ENCODE measurements at places on chromosomes 3 and 15.

DNA sequence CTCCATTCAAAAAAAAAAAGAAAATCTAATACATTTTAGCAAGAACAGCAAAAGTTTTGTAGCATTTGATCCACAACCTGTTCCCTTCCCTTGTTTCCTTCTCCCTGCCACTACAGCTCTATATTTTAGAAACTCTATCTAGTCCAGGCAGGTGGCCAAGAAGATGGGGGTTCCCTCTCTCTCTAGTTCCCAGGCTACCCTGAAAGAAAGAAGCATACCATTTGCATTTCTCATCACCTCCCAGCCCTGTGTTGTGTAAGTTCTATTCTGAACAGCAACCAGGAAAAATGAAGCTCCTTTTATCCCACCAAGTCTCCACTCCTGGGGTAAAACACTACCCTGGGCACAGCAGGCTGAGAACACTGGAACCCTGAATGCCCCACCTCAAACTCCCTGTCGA lies 100.0 kb downstream of the PCCB start:
- no peak for DNase-seq

DNA sequence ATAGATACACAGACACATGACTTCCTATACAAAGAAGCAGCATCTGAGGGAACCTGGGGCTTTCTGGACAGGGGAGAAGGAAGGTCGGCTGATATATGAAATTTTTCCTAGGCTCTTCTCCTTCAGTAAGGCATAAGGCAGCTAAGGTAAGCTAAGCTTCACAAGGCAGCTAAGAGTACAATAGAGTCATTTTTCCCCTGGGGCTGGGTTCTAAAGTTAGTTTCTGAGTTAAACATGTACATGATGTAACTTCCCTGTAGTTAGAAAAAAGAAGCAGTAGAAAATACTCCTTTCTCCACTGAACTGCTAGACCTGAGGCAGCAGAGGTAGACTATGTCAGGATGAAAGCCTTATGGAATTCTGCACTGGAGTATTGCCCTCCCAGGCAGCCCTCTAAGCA lies 109.6 kb downstream of the PLD1 start:
- DNase-seq = no peak

- no peak for DNase-seq
These were observed 77.4 kb downstream of the RBPMS2 start for GRCh38 chr15:64697911-64698369.

- no peak for DNase-seq
These were observed 12.9 kb downstream of the OR5AC2 start for GRCh38 chr3:98099848-98100247.

DNA sequence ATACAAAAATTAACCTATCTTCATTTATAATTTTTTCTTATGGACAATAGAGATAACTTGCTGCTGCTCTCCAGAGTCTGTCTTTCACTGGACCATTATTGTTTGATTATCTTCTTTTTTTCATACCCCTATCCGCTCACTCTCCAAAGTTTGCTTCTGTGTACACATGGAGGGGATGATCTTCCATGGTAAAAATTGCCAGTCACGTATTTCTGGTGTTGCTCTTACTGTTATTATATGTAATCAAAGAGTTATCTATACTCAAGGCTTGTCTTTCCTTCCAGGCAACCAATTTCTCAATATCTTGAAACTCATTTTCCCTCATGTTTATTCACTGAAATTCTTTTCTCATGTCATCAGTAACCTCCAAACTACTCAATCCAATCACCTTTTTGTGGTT lies 817.8 kb upstream of the NECTIN3 start:
- no peak for DNase-seq

DNA sequence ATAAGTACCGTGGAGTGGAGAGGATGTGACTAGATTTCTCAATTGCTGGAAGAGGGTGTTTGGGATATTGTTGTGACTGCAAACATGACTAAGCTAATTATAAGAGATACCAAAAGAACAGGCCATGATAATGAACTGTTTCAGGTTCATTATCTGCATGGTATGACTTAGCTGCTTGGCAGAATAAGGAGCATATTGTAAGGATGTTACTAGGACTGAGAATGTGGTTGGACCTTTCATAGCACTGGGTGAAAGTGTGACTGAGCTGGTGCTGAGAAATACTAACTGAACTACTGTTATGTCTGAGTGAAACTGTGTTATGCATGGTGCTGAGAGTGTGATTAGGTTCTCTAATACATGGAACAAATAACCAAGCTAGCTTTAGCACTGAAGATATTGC lies 11.0 kb downstream of the SCN10A start:
- no peak for DNase-seq

- no peak for DNase-seq
These were observed 443.3 kb downstream of the GABRG3 start for GRCh38 chr15:27414168-27414870.

DNA sequence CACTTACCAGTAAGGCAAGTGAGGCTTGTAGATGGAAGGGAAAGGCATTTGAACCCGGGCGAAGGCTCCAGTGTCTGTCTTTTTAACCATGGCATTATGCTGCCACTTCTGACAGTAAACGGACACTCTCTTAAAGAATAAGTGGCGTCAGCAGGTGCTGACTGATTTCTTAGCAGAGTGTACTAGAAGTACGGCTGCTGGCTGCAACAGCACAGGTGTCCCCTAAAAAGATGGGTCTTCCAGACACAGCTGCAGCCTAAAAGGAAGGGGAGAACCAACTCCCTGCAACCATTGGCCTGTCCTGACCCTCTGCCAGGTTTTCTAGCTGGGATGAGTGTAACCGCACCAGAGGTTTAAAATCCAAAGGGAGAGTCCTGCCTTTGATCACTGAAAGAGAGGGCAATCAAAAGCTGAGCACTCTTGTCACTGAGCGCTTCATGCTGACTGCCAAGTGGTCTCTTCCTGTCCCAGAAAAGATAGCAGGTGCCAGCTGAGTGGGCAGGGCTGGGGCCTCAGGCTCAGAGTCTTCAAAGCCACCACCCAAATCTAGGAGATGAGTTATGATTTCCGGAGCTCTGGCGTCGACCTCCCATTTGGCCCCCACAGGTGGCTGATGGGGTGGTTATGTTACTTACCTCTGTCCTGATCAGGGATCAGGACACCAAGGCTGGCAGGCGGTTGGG lies 255.8 kb downstream of the SLCO3A1 start:
- no peak for DNase-seq

DNA sequence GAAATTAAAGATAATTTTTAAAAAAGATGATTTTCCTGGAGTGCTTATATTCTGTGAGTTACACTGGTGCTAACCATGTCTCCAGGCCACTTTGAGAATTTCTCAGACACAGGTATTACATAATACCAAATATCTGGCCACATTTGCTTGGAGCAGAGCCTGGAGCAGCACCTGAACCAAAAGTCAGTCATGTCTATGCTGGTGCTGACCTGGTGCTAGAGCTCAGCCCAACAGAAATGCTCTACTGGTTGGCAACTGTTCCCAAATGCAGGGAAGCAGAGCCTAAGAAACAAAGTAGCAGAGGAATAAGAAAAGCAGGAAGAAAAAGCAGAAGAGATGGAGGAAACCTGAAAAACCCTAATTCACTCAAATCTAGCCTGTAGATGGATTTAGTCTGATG lies 135.7 kb upstream of the SLC7A14 start:
- no peak for DNase-seq

DNA sequence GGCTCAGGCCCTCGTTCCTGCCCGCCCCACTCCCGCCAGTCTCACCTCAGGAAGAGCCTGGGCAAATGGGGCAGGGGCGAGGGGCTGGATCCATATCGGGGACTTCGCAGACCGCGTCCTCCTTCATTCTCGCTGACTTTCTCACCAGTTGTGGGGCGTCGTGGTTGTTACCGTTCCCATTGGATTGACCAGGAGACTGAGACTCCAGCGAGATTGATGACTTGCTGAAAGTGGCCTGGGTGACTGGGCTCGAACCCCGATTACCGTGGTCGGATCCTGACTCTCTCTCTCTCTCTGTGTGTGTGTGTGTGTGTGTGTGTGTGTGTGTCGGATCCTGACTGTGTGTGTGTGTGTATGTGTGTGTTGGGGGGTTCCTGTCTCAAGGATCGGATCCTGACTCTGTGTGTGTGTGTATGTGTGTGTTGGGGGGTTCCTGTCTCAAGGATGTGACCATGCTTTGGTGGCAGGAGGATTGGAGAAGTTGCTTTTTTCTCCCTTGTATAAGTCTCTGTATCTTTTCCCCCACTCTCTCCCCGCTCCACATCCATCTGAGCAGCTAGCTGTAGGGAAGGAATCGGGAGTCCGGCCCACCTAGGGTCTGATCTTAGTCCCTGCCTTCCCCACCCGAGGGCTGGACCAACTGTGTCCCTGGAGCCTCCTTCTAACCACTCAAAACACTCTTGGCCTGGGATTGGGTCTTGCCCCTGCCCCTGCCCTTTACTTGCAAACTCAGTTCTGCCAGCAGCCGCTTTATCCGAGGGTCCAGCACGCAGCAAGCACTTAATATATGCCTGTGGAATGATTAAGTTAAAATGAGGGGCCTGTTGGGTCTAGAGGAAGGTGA lies 603 bp downstream of the PLEKHO2 start:
- DNase-seq = no peak

DNA sequence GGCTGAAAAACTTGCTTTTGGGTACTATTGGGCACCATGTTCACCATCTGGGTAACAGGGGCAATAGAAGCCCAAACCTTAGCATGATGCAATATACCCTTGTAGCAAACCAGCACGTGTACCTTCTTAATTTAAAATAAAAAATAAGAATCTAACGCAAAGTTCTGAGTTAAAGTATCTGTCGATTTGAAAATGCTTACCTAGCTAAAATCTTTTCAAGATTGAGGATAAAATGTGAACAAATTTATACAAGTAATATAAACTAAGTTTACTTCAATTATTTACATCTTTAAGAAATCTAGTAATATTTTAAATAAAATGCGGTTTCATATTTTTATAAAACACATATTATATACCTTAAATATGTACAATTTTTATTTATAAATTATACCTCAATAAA lies 38.1 kb upstream of the IGF2BP2 start:
- DNase-seq = no peak

GRCh38 chr3:5011555-5012256 lies 32.5 kb downstream of the BHLHE40 start:
- DNase-seq = no peak

- no peak for DNase-seq
These were observed 2.1 kb upstream of the RAP2B start for GRCh38 chr3:153159771-153160397.

All from activated CD8-positive, alpha-beta memory T cell treated with anti-CD3 and anti-CD28 coated beads for 48 hours (primary cell).